Articular chondrocyte of knee joint (primary cell): ENCODE measurements at places on chromosomes 6 and 20. TPM values are rescaled to one million over a fixed set of nuclear protein-coding genes. Genes with fewer than 3 reads are reported as not detected.

The MED20 gene
- 28.6 and 34.6 TPM in 2 replicates for total RNA-seq

The ELOVL2 gene
- total RNA-seq, result 0.13 and 0.22 TPM in 2 replicates

The HDGFL1 gene
- not detected in 2 replicates for total RNA-seq

The KIFC1 gene
- total RNA-seq, result 10.5 and 15.9 TPM in 2 replicates

The MBOAT1 gene
- total RNA-seq, result 5.4 and 6.4 TPM in 2 replicates

The VTA1 gene
- total RNA-seq, result 77.0 and 91.7 TPM in 2 replicates

The GINS1 gene
- total RNA-seq, result 5.0 and 8.3 TPM in 2 replicates

The CAPN11 gene
- total RNA-seq, result not detected in 2 replicates

The CDSN gene
- not detected in 2 replicates for total RNA-seq

The BPIFB1 gene
- not detected in 2 replicates for total RNA-seq

The FOXA2 gene
- total RNA-seq, result not detected in 2 replicates

The MLIP gene
- total RNA-seq, result 0.26 and 0.32 TPM in 2 replicates

The STK4 gene
- 26.5 and 26.8 TPM in 2 replicates for total RNA-seq

The ZNF217 gene
- total RNA-seq, result 27.8 and 40.2 TPM in 2 replicates

The VIP gene
- not detected in 2 replicates for total RNA-seq

The GJA10 gene
- total RNA-seq, result not detected in 2 replicates

The ZNF391 gene
- 4.3 and 5.7 TPM in 2 replicates for total RNA-seq

The POU3F2 gene
- not detected in 2 replicates for total RNA-seq

The APCDD1L gene
- 4.5 and 6.4 TPM in 2 replicates for total RNA-seq

The THBD gene
- total RNA-seq, result 1.2 and 1.6 TPM in 2 replicates

The CLVS2 gene
- total RNA-seq, result 0.11 and 0.13 TPM in 2 replicates
